ENCODE measurements at places on chromosomes 4 and X.
A peak's percentile ranks its signal among the peaks of the same experiment; 100 is the strongest.

DNA sequence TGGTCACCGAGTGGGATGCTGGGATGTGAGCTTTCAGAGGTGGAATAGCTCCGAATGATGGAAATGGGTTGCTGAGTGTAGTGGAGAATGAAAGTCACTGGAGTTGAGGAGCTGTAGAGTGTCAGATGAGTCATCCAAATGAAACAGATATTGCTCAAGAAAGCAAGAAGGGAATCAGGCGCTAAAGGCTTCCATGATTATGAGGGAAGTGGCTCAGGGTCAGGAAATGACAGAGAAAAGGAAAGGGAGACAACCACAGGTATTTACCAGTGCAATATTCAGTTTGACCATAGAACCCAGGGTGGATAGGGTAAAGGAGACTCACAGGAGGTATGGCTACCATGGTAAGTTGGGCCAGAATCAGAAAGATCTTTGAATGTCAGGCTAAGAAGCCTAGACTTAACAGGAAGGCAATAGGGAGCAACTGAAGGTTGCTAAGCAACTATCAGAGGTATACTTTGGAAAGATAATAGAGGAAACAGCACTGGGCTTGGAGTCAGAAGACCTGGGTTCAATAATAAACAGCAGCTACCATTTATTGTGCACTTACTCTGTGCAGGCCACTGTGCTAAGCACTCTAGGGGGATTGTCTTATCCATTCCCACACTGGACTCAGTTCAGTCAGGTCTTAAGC lies 11.7 kb downstream of the LAS1L start:
- DNase-seq = no peak

GRCh38 chr4:170675568-170676262 lies 586.0 kb upstream of the AADAT start:
- no peak for DNase-seq

- no peak for DNase-seq
Measured at GRCh38 chr4:77263247-77263646, 106.2 kb downstream of the CCNG2 start.

DNA sequence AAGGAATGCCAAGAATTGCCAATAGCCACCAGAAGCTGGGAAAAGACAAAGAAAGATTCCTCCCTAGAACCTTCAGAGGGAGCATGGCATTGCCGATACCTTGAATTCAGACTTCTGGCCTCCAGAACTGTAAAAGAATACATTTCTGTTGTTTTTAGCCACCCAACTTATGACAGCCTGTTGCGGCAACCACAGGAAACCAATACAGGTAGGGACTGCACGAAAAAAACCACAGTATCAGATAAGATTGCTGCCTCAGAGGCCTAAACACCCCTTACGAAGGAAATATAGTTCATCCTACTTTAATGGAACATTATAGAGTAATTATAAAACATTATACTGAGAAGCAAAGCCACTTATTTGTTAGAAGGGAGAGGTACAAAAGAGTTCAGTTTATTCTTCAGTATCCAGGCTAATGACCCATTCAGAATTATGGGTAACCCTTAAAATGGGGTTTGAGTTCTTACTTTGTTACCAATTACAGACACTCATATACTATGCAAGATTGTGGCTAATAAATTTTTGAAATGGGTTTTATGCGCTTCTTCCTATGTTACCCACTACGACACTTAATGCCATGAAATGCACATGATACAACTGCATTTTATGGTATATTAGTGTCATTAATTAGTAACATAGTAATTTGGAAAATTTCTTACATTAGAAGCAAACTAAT lies 37.4 kb upstream of the SMIM10L2A start:
- DNase-seq = peak; percentile 4

- DNase-seq = no peak
Measured at GRCh38 chr4:155478336-155478835, 101.6 kb upstream of the MAP9 start.

- no peak for DNase-seq
Measured at GRCh38 chr4:157052429-157053040, 23.4 kb upstream of the GLRB start.

GRCh38 chr4:16162891-16163290 lies 63.4 kb downstream of the TAPT1 start:
- no peak for DNase-seq

- DNase-seq = peak; percentile 20
Measured at GRCh38 chrX:54786967-54787366, 11.1 kb downstream of the ITIH6 start.

- no peak for DNase-seq
Measured at GRCh38 chr4:4849106-4849505, 10.4 kb upstream of the MSX1 start.

- DNase-seq = no peak
Measured at GRCh38 chr4:183618681-183619080, 40.3 kb downstream of the RWDD4 start.

- no peak for DNase-seq
Measured at GRCh38 chrX:45803383-45803921, 602.8 kb upstream of the DIPK2B start.

DNA sequence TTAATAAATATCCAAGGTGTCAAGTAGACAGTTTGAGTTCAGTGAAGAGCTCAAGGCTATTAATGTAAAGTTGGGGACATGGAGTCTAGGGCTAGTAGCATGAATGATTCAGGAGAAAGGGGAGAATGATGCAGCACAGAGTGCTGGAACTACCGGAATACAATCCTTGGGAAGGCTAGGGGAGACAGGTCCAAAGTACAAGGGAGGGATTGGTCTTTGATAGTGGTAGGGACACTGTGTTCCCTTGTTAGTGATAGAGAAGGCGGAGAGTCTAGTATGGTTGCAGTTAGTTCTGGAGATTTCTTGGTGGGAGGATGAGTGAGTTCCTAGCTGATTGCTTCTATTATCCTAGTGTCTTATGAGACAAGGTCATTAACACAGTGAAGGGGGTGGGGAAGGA lies 8.7 kb downstream of the GCNA start:
- no peak for DNase-seq

DNA sequence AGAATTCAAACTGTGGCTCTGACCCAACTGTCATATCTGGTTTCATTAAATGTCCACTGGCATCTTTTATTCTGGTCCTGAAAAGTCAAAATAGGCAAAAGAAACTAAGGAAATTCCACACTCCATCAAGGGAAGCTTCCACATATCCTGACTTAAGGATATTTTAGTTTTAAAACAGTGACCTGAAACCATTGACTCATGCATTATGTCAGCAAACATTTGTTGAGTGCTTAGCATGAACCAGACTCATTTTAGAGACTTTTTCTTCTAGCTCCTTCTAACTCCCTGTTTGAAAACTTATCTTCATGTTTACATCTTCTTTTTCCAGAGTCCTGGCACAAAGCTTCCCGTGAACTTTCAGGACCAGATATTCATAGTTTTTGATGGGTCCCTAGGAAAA lies 6.9 kb upstream of the CXCL1 start:
- DNase-seq = no peak

GRCh38 chr4:121712783-121713182 lies 16.0 kb upstream of the ANXA5 start:
- DNase-seq = no peak

GRCh38 chr4:87120411-87121162 lies 99.8 kb downstream of the KLHL8 start:
- no peak for DNase-seq

Measured in stimulated activated naive CD4-positive, alpha-beta T cell (primary cell).